Sciatic nerve (tissue), 2 donors: ENCODE measurements at places on chromosomes 7 and 10. TPM values are rescaled to one million over a fixed set of nuclear protein-coding genes. Genes with fewer than 3 reads are reported as not detected.

The THAP5 gene
- total RNA-seq: 30.8 TPM

The STEAP1 gene
- 17.1 TPM for total RNA-seq

The PDE6C gene
- not detected for total RNA-seq

The ABCB4 gene
- total RNA-seq: 3.3 TPM

The FBXL13 gene
- total RNA-seq: 2.5 TPM

The SEC31B gene
- 20.6 TPM for total RNA-seq

The LRRC18 gene
- total RNA-seq: not detected

The ZSCAN25 gene
- total RNA-seq: 19.8 TPM

The BAMBI gene
- total RNA-seq: 15.6 TPM

The C10orf53 gene
- not detected for total RNA-seq

The GRM3 gene
- not detected for total RNA-seq

The NYAP1 gene
- total RNA-seq: 9.1 TPM
